Upper lobe of left lung (tissue), 6 donors: ENCODE measurements at places on chromosomes 1 and 21. TPM values are rescaled to one million over a fixed set of nuclear protein-coding genes. Genes with fewer than 3 reads are reported as not detected.

DNA sequence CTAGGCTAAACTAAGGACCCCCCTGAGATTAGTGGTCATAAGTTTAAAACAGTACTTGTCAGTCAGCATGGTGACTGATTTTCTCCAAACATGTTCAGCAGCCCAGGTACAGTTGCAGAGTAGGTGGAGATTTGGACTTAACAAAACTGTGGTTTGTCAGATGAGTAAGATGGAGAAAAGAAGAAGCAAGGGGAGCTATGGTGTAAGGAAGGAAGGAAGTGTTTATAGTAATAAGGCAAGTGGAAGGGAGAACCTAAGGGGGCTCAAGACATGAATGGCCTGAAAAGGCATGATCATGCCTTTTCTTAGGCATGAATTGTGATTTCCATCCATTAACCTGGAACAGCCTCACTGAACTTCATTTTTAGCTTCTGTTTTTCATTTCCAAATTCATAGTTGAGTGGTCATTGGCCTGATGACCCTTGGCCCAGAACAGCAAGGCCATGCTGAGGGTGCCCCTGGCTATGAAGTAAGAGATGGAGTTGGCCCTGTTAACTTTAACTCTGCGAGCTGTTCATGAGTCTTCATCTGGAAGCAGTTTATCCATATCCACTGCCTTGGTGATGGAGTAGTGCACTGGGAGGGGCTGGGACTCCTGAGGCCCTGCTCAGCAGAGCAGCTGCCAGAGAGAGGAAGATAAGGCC lies 60.7 kb downstream of the LRRC8D start:
- no peak for DNase-seq

- no peak for DNase-seq
Observed at GRCh38 chr21:31992391-31992790, 119.6 kb downstream of the HUNK start.

- DNase-seq = no peak
Observed at GRCh38 chr1:31199236-31199790, 40.4 kb downstream of the NKAIN1 start.

GRCh38 chr1:223887747-223888418 lies 42.1 kb upstream of the TP53BP2 start:
- no peak for DNase-seq

- DNase-seq = no peak
Observed at GRCh38 chr21:21921410-21922232, 923.4 kb downstream of the NCAM2 start.

DNA sequence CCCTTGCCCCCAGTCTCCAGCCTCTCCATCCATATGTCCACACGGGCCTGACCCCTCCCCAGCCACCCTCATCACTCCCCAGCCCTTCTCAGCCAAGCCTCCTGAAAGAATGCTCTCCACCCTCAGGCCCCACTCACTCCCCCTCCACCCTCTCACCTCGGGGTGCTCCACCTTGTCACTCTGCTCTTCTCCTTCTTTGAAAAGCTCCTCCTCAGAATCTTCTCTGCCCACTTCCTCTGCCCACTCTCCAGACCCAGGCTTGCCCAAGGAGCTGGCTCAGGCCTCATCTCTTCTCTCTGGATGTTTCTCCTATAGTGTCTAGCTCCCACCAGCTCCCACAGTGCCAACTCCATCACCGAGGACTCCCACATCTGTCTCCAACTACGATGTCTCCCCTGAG lies 13.9 kb downstream of the COL8A2 start:
- no peak for DNase-seq

DNA sequence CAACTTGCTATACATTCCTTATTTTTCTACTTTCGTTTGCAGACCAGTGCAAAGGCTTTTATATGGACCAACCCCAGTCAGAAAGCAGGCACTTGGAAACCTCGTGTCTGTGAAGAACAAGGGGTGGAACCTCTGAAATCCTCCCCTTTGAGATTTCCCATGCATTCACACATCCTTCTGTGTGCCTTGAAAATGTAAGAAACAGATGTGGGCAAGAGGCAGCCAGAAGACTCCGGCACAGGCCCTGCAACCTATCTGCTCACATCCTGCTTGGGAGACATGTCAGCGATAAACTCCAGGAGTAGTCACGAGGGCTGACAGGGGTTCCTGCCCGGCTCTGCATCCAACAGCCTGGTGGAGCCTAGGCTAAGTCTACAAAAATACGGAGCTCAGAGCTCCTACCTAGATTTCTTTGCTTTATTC lies 42.5 kb downstream of the ETS2 start:
- no peak for DNase-seq

DNA sequence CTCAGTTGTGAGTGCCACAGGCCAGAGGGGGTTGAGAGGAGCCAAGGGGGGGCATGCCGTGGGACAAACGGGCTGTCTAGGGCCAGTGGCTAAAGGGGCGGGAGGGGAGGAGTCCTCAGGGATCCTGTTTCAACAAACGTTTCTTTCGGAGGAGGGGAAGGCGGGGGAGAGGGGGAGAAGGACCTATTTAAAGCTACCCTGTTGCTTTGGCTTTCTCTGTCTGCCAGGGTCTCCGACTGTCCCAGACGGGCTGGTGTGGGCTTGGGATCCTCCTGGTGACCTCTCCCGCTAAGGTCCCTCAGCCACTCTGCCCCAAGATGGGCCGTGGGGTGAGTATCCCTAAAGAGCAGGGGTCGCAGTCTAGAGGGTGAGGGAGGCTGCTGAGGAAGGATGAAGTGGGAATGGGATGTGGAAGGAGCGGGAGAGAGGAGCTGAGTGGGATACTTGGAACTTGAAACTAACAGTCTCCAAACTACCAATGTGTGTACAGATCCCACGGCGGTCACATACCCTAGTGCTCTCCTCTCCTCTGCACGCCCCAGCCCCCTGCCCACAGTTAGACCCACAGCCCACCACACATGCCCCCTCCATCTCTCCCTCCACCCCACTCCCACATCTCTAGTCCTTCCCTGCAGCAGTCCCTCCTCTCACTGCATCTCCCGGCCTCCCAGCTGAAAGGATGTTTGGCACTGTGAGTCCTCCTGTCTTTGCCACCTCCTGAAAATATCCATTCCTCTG lies at the start of gene ATP1A2:
Gene ATP1A2 (plus strand): TSS at position 215 of the 738 bp plus-strand sequence. CDS start 103 bp downstream, at position 318.
- DNase-seq = no peak

- DNase-seq = no peak
Observed at GRCh38 chr1:9960706-9961562, 17.7 kb downstream of the NMNAT1 start.

DNA sequence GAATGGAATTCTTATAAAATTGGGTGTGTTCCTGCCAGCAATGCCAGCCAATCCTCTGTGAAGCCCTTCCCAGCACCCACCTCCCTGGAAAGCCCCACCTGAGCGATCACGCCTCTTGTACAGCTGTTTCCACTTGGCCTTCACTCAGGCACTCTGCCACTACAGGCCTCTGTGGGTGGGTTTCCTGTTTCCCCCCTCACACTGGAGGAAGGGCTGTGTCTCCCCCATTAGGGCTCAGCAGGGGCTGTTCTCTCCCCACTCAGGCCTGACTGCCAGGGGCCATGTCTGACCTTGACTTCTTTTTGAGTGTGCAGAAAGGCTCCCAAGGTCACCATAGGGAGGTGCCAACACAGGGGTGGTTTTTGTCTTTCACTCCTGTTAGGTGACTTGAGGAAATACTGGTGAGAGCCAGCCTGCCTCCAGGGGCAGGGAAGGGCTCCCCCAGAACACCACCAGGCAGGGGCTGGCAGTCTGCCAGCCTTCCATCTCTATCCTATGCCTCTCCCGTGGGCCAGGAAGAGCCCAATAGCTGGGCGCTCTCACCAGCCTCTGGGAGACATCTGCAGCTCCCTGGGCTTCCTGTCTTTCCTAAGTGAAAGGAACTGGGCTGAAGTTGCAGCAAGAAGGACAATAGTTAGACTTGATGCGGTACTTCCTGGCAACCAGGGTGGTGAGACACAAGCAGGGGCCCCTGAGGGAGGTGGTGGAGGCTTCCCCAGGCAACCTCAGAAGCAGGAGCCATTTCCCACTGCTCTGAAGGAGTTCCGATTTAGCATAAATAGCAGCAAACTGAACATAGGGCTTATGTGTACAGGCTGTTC lies 49.1 kb downstream of the ELK4 start:
- DNase-seq = peak; percentile 39

DNA sequence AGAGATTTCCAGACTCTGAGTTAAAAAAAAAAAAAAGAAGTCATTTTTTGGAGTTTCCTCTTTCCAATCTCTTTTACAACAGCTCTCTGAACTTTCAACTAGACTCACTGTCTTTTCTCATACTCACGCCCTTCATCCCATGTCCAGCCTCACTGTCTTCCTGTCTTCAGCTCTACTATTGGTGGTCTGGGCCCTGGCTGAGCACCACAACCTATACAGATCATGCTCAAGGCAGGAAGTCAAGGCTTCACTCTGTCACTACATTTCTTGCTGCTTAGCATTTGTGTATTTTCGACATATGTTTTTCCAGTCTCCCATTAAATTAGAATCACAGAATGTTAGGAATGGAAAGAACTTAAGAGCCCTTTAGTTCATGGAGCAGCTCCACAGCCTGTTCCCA lies 106.4 kb upstream of the PPP2R5A start:
- DNase-seq = no peak

DNA sequence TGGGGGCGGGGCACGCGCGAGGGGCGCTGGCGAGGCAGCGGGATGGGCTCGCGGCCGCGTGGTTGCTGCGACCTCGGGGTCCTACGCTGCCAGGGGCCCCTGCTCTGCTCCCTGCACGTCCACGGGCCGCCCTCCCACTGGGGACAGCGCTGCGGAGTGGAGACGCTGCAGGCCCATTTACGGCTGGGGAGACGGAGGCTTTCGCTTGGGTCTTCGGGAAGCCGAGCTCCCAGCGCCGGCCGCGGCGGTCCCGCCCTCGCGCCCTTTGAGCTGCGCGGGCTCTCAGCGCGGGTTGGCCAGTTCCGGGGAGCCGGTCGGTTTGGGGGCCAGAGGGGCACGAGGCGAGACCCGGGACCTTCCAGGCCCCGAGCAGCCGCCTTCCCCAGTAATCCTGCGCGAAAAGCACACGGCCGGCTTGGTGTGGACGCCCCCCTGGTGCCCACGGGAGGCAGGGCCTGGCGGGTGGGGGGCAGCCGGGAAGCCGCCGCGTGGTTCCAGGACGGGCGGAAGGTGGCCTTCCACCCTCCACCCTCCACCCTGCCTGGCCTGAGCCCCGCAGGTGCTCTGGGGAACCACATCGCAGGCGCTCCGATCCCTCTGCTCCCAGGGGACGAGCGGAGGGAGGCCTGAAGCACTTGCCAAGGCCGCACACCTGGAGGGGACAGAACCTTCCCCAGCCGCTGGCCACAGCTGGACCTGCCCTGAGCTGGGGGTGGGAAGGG lies 570 bp upstream of the PEX10 start:
- DNase-seq = no peak

GRCh38 chr1:39269791-39270342 lies 65.4 kb downstream of the MACF1 start:
- no peak for DNase-seq

GRCh38 chr1:13586001-13586400 lies 2.4 kb downstream of the PDPN start:
- DNase-seq = no peak

GRCh38 chr1:45686015-45686287 lies 382 bp downstream of the GPBP1L1 start:
- DNase-seq = peak; percentile 77

- DNase-seq = no peak
Observed at GRCh38 chr1:63915121-63915520, 141.3 kb downstream of the ROR1 start.

DNA sequence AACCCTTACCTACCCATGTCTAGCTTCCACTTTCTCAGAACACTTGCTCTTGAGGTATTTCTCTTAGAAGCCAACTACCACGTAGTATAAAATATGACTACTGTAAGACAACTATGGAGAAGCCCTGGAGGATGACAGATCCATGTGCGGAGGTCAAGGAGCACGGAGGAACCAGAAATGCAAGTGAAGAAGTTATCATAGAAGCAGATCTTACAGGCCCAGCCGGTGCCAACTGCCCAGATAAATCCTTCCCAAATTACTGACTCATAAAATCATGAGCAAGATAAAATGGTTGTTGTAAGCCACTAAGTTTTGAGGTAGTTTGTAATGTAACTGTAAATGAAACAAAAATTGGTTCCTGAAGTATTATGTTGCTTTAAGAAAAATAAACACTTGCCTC lies 12.6 kb downstream of the GTF2B start:
- no peak for DNase-seq

DNA sequence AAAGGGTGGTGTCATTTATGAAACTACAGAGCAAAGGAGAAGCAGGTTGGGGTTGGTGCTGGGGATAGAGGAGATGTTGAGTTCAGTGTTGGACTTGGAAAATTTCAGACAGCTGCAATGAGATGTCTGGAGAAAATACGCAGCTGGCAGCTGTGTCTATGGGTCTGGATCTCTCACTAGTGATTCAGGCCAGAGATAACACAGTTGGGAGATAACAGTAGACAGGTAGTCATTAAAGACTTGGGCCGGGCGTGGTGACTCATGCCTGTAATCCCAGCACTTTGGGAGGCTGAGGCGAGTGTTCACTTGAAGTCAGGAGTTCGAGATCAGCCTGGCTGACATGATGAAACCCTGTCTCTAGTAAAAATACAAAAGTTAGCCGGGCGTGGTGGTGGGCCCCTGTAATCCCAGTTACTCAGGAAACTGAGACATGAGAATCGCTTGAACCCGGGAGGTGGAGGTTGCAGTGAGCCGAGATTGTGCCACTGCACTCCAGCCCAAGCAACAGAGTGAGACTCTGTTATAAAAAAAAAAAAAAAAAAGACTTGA lies 2.5 kb upstream of the TFAP2E start:
- DNase-seq = no peak

DNA sequence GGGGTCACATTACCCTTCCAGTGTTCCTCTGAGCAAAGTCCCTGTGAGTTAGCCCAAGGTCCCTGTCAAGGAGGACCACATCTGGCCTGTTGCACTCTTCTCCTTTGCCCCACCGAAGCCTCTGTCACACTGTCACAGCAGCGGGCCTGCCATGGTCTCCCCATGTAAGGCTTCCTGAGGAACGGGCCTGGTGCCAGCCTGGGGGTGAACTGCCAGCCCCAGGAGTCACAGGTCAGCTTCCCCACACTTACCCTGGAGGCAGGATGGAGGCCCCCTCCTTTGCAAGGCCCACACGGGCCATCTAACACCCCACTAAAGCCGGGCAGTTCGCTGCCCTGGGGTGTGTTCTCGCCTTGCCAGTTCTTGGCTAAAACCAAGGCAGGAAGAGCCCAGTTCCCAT lies 14.1 kb downstream of the TNFRSF1B start:
- no peak for DNase-seq

DNA sequence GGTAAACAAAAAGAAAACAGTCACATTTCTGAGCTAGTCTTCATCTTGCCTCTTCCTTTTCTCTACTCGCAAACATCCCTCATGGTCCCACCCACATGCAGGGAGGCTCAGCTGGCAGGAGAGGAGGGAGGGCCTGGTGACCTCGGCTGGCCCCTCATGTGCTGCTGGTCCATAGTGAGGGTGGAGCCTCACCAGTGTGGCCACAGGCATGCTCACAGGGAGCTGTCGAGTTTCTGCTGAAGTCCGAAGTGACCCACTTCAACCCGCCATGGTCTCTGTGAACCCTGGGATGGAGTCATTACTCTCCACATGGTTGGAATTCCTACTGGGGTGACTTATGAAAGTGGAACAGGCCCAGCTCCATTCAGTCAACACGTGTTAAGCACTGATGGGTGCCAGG lies 253.4 kb downstream of the RHOU start:
- DNase-seq = peak; percentile 38

The SLC35F3 gene
- total RNA-seq = 0.39 TPM

The CACNA1S gene
- total RNA-seq = 0.10 TPM

The LRRC38 gene
- not detected for total RNA-seq

The IFI16 gene
- total RNA-seq = 56.5 TPM

The IL20 gene
- total RNA-seq = not detected

The FCER1G gene
- 194 TPM for total RNA-seq

The MEX3A gene
- 0.26 TPM for total RNA-seq

The WDR64 gene
- total RNA-seq = not detected

The ATP6V1G3 gene
- total RNA-seq = not detected

The ERICH3 gene
- total RNA-seq = 37.5 TPM
